Stimulated activated CD4-positive, alpha-beta T cell treated with anti-CD3 and anti-CD28 coated beads, Interleukin-1b, Interleukin-23, amount 100 ng/mL, for 24 hours (primary cell): ENCODE measurements at places on chromosomes 5 and 9.

- DNase-seq: no peak
These were observed 117.0 kb downstream of the DCP2 start for GRCh38 chr5:113093558-113093957.

DNA sequence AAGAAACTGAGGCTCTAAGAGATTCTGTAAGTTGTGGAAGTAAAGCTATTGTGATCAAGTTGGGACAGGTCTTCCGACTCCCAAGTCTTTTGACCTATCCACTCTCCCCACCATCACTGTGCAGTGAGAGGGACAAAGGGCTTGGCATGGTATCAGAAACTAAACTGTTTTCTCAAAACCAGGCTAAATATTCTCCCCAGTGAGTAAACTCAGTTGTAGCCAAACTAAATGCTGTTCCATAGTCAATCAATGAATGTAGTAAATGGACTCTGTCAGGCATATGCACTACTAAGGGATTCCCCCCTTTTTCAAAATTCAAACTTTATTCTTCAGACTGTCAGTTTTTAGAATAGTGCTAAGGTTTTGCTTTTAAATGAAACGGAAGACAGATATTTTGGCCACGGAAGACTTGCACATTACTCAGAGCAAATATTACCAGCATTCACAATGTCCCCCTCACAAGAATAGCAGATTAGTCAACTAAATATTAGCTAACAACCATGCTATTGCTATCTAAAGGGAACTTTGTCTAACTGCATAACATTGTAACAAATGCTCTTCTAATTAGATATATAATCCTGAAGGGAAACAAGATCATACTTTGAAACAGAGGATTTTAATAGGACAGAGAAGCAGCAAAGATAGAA is 7.1 kb downstream of the PRKAA1 start:
- no peak for DNase-seq

DNA sequence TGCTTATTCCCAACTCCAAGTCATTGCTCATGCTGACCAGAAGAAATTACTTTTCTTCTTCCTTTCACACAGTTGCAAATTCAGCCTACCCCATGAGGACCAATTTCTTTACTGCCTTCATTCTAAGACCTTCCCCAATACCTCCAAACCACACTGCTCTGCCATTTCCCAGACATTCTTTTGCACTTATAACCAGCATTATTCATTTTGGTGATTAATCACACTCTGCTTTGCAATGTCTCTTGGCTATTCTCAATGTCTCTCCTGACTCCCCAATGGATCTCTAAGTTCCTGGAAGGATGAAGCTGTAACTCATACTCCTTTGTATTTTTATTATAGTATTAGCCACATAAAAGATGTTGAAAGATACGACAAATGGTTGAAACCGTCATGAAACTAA is 105.7 kb upstream of the RANBP3L start:
- DNase-seq: no peak

GRCh38 chr9:71990466-71990865 is 69.9 kb downstream of the C9orf57 start:
- DNase-seq: no peak

- no peak for DNase-seq
These were observed 195.2 kb downstream of the KCTD16 start for GRCh38 chr5:144365885-144366284.

- no peak for DNase-seq
These were observed 298.8 kb downstream of the NR2F1-AS1 start for GRCh38 chr5:93281980-93282772.

DNA sequence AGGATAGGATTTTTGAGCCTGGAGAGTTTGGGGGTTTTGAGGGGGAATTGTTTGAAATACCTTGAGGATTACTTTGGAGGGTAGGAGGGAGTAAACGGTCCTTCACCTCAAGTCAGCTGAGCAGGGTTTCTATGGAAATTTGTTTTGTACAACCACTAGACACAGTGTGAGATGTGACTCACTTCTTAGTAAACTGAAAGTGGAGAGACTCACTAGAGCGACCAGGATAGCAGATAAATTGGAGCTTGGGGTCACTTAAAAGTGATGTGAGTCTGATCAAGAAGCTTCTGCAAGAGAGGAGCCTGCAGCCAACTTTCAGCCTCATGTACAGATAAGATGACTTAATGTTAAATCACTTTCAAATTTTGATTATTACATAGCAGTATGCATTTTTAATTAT is 1945.9 kb upstream of the NUDT12 start:
- DNase-seq: no peak

DNA sequence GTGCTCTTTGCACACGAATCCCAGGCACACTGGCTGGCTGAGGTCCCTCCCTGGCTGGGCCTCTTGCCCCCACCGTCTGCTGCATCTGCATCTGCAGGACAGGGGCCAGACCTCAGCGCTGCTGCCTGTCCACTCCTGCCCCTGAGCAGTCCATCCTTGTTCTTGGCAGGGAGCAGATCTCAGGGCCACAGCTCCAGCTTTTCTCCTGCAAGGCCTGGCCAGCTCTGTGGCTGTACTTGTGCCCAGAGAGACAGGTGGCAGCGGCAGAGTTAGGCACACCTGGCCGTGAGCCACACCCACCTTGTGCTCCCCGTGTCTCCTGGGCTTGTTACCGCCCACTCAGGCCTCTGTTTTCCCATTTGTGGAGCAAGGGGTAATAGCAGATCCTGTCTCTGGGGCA is 13.9 kb downstream of the NEK6 start:
- DNase-seq: no peak
